ENCODE measurements at places on chromosomes 7 and 10. TPM values are rescaled to one million over a fixed set of nuclear protein-coding genes. Genes with fewer than 3 reads are reported as not detected.

The SFTPD gene
- total RNA-seq = 1.5 TPM

The PSPH gene
- 3.8 TPM for total RNA-seq

The CTTNBP2 gene
- 7.7 TPM for total RNA-seq

The CROT gene
- total RNA-seq = 6.4 TPM

The FBXL13 gene
- total RNA-seq = 1.8 TPM

The CPA2 gene
- total RNA-seq = 5,612 TPM

The TDRD1 gene
- total RNA-seq = 0.98 TPM

The ENTPD1 gene
- total RNA-seq = 1.4 TPM

The STN1 gene
- 15.9 TPM for total RNA-seq

The FEZF1 gene
- total RNA-seq = not detected

The LRIT1 gene
- not detected for total RNA-seq

The TRIL gene
- 0.14 TPM for total RNA-seq

The ERVW-1 gene
- not detected for total RNA-seq

The ABCB1 gene
- total RNA-seq = 9.7 TPM

The AUTS2 gene
- 5.9 TPM for total RNA-seq

The TBRG4 gene
- total RNA-seq = 17.4 TPM

The SLC26A4 gene
- 1.0 TPM for total RNA-seq

The PTF1A gene
- total RNA-seq = 29.4 TPM

The KLF14 gene
- total RNA-seq = 0.31 TPM

The MCM10 gene
- 0.35 TPM for total RNA-seq

The CPVL gene
- 25.6 TPM for total RNA-seq

The CASP2 gene
- total RNA-seq = 8.0 TPM

The CCDC126 gene
- 4.2 TPM for total RNA-seq

The TMEM106B gene
- 18.8 TPM for total RNA-seq

The CALML5 gene
- total RNA-seq = not detected

The CDHR3 gene
- total RNA-seq = 3.3 TPM

The SFRP4 gene
- 2.2 TPM for total RNA-seq

The PNLIPRP2 gene
- total RNA-seq = 2,333 TPM

The TAS2R3 gene
- 0.41 TPM for total RNA-seq

The SHTN1 gene
- 26.2 TPM for total RNA-seq

The PRPS1L1 gene
- not detected for total RNA-seq

The SFTPA2 gene
- 1.9 TPM for total RNA-seq

The MINPP1 gene
- total RNA-seq = 6.1 TPM

The PRSS37 gene
- total RNA-seq = not detected

The NRG3 gene
- total RNA-seq = 0.14 TPM

The CABCOCO1 gene
- total RNA-seq = 0.19 TPM

Data from pancreas (tissue), 10 donors.